Large intestine (tissue), 12 donors: ENCODE measurements at places on chromosomes 5 and 9.

GRCh38 chr5:92552206-92553160 is 1028.5 kb downstream of the NR2F1-AS1 start:
- no peak for DNase-seq

GRCh38 chr9:89477811-89478630 is 19.9 kb downstream of the SEMA4D start:
- DNase-seq = peak; percentile 14

DNA sequence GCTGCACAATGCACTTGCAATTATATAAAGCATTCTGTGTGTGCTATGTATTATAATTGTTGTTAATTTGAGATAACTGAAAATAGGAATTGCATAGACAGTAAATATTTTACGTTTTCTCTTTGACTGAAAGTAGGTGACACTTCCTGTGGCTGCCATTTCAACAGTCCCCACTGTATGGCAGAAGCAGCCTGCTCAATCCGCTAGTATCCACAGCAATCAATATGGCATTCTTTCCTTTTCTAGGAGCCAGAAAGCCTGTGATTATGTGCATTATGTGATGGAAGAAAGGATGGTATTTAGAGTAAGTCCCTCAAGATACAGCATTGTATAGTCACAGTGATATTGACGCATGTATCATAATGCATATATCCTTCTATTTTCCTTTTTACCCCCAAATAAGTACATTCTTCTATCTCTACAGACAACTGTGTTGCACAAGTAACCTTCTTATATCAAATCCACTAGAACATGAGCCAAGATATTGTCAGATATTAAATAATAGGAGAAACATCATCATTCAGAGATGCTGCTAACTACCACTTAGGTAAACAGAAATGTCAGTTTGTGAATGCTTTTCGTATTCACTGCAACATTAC is 59.7 kb downstream of the CARTPT start:
- DNase-seq = no peak

DNA sequence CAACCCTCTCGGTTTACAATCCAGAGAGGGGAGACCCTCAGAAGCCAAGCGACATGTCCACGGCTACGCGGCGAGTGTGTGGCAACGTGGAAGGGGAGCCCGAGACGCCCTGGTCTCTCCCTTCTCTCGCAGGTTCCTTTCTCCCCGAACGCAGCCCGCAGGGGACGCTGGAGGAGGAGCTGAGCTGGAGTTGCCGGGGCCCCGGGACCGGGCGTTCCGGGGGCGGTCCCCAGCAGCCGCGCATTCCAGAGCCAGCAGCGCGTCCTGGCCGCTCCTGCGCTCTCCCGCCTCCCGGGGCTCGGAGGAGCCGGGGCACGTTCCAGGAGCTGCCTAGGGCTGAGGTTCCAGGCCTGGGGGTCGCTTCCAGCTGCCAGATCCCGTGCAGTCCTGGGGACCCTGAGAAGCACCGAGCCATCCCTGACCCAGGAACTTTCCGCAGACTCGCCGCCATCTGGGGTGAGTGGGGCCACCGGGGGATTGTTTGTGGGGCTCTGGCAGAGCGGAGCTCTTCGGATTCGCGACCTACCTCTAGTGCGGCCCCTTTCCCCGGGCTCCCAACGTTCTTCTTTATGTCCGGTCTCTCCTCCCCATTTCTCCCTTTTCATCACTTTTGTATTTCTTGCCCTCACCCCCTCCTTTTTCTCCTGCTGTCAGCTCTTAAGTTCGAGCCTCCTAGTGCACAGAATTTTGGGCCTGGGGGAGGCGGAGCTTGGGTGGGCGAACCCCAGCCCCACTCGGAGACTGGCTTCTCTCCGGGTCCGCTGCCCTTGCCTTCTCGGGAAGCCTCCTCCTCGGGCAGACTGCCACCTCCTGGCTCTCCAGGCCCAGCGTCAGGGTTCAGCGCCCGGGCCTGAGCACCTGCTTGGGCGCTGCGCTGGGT is at the start of gene SMIM3:
Gene SMIM3 (plus strand): TSS at position 241 of the 880 bp plus-strand sequence. CDS start 16,684 bp downstream, outside the sequence.
- peak; percentile 89 for DNase-seq

- no peak for DNase-seq
Measured at GRCh38 chr9:120715389-120715924, 1.2 kb upstream of the MEGF9 start.

DNA sequence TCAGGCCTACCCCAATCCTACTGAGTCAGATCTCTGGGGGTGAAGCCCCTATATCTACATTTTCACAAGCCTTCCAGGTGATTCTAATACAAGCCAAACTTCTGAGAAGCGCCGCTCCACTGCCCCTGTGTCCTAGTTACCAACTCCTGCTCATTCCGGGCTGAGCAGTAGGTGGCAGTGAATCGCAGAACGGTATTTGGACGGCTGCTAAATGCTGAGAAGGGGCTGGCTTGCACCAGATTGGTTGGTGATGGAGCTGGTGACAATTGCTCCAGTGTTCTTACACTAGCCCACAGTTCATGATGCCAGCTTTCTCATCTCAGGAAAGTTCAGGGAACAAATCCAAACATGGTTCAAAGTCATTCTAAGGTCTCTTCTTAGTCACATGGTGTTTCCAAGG is 31.1 kb upstream of the FGF1 start:
- peak; percentile 28 for DNase-seq
